ENCODE measurements at places on chromosomes 16 and 17. TPM values are rescaled to one million over a fixed set of nuclear protein-coding genes. Genes with fewer than 3 reads are reported as not detected.

The OR1A1 gene
- total RNA-seq, result not detected

The TMEM100 gene
- not detected for total RNA-seq

The CBX2 gene
- total RNA-seq, result 1.1 TPM

The CLEC16A gene
- total RNA-seq, result 13.8 TPM

The WSCD1 gene
- total RNA-seq, result 0.26 TPM

The OR1F1 gene
- total RNA-seq, result not detected

The EVI2A gene
- total RNA-seq, result not detected

The CHP2 gene
- 0.26 TPM for total RNA-seq

The CASKIN2 gene
- 3.9 TPM for total RNA-seq

The VASN gene
- total RNA-seq, result 10.0 TPM

The KCNJ12 gene
- total RNA-seq, result under 0.01 TPM

The MMP25 gene
- total RNA-seq, result 0.13 TPM

The ACTG1 gene
- total RNA-seq, result 2,981 TPM

The EFNB3 gene
- under 0.01 TPM for total RNA-seq

The SPATA22 gene
- not detected for total RNA-seq

The ZNF23 gene
- total RNA-seq, result 8.1 TPM

The CA7 gene
- total RNA-seq, result not detected

GRCh38 chr17:13735444-13735843 is 133.7 kb upstream of the HS3ST3A1 start:
- DNase-seq, result no peak

GRCh38 chr17:76004750-76005262 is 4.2 kb downstream of the CDK3 start:
- no peak for DNase-seq

GRCh38 chr16:9843424-9844018 is 338.7 kb downstream of the GRIN2A start:
- no peak for DNase-seq

DNA sequence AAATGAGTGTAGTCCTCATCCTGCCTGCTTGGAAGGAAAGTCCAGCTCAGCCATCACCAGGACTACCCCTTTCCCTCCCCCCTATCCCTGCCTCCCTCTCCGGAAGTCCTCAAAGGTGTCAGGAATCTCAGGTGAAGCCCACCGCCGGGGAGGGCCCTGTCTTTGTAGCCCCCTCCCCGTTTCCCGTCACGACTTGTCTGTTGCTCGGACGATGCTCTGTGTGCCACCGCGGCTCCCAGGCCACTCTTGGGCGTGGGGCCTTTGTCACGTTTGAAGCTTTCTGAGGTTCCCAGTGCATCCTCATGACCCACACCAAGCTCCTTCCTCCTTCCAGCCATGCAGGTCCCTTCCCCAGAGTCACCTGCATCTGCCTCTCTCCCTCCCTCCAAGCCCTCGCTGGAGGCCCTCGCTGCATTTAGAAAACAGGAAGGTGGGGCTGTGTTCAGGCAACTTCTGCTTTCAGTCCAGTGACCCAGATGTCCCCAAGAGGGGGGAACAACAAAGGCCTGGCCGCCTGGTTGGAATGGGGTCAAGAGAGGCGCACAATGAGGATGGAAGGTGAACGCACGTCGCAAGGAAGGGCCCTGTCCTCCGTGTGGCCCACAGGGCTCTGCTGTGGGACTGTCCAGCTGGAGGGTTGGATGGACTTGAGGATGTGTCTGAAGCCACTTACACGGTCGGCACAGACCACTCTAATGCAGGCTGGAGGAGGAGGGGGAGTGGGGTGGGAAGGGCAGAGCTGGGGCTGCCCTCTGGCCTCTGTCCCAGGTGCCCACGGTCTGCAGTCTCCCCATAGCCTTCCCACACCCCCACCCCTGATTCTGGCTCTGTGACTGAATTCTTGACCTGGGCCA is 59.9 kb downstream of the OR1D5 start:
- DNase-seq, result no peak

DNA sequence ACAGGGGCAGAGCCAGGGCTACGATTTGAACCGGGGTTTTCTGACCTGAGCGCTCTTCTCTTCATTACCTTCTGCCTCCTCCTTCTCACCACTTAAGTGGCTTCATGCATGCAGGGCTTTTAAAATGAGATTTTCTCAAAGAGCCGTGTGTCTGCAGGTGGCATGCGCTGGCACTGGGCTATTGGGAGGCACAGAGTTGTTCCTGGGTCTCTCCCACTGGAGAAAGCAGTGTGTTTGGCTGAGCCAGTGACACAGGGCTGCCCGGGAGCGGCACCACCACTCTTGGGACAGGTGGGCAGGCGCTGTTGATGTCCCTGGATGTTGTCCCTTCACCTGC is 218.8 kb upstream of the CHMP6 start:
- DNase-seq, result no peak

DNA sequence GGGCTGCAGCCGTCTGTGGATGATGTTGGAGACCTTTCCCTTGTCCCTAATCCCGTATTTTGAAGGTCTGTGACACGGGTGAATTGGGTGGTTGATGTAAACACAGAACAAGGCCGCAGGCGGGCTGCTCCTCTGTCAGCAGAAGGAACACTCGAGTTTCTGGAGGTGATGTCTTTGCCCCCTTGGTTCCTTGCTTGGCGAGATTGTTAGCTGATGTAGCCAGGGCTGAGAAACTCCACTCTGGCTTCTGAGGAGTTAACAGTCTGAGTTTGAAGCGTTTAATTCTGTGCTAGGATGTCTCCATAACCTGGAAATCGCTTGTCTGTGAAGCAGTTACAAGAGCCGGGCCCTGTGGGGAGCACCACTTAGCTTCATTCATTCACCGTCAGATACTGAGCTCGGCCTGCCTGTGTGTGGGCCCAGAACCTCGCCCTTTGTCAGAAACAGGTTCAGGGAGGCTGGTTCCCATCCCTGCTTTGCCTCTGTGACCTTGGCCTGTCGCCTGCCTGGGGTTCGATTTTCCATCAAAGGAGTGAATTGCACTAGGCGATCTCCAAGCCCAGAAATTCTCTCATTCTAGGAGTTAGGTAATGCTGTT is 1.3 kb downstream of the MAPK8IP3 start:
- no peak for DNase-seq

GRCh38 chr16:57781741-57782606 is 20.3 kb downstream of the KIFC3 start:
- DNase-seq, result peak; percentile 35

DNA sequence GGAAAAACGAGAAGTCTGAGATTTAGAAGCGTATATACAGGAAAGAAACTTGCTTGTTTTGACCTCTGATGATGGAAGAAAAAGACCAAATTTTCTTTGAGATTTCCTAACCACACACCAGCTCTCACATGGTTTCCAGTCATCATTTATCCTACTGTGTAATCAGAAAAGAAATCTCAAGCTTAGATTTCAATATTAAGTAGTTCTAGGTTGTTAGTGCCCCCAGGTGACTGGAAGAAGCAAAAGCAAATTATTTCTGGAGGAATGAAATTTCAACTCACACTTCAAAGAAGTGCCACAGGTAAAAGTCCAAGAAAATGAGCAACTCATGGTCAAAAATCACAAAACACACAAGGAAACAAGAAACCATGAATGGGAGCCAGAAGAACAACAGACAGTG is 51.8 kb upstream of the KDM6B start:
- DNase-seq, result peak; percentile 33

- no peak for DNase-seq
Observed at GRCh38 chr16:14438256-14438655, 191.8 kb downstream of the PARN start.

GRCh38 chr17:36935671-36936454 is 1.4 kb upstream of the LHX1 start:
- DNase-seq, result no peak

DNA sequence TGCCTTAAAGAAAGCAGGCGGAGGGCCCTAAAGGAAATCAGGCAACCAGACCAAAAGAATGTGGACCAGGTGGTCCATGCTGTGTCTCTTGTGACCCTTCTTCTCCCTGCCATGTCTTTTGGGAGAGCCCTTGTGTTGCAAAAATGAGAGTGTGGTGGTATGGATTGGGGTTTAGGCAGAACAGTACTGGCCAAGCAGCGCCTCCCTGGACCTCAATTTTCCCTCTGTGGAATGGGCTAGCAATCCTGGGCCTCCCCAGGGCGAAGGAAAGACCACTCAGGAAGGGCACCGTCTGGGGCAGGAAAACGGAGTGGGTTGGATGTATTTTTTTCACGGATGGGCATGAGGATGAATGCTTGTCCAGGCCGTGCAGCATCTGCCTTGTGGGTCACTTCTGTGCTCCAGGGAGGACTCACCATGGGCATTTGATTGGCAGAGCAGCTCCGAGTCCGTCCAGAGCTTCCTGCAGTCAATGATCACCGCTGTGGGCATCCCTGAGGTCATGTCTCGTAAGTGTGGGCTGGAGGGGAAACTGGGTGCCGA is 7.6 kb upstream of the NLRC5 start:
- DNase-seq, result no peak

- DNase-seq, result no peak
Observed at GRCh38 chr16:67188798-67189197, 1.1 kb downstream of the EXOC3L1 start.

DNA sequence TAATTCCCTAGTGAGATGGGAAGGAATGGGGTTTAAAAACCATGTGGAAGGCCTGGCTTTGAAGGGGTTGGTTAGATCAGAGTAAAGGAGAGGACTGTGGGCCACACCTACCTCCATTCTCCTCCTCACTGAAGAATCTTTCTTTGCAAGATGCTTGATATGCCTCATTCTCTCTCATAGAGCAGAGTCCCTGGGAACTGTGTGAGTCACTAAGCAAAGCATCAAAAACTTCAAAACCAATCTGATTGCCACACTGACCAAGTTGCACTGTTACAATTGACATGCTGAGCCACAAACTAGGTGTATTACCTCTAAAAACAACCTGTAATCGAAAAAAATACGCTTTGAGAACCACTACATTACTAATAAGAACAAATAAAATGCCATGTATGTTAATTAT is 2.0 kb downstream of the TUBD1 start:
- peak; percentile 59 for DNase-seq

DNA sequence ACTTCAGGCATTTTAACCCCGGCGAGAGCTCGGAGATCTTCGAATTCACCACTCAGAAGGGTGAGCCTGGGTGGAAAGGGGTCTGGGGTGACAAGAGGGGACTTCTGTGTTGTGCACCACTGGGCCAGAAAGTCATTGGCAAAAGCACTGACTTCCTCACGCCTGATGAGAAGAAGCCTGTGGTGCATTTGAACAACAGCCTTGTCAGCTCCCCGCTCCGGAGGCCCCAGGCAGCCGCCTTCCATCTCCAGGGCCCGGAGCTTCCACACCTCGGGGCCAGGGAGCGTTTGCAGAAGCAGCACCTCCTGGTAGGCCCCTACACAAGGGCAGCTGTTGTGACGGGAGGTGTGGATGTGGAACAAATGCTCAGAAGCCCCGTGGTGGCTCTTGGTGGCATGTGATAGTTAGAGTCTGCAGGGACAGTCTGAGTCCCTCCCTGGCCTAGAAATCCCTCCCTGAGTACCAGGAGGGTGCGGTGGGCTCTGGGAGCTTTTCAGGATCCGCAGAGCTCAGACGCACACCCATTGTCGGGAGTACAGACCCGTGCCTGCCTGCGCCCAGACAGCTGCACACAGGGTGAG is 9.7 kb downstream of the CACNG1 start:
- DNase-seq, result no peak

GRCh38 chr17:27976331-27976730 is 66.1 kb upstream of the NLK start:
- no peak for DNase-seq

DNA sequence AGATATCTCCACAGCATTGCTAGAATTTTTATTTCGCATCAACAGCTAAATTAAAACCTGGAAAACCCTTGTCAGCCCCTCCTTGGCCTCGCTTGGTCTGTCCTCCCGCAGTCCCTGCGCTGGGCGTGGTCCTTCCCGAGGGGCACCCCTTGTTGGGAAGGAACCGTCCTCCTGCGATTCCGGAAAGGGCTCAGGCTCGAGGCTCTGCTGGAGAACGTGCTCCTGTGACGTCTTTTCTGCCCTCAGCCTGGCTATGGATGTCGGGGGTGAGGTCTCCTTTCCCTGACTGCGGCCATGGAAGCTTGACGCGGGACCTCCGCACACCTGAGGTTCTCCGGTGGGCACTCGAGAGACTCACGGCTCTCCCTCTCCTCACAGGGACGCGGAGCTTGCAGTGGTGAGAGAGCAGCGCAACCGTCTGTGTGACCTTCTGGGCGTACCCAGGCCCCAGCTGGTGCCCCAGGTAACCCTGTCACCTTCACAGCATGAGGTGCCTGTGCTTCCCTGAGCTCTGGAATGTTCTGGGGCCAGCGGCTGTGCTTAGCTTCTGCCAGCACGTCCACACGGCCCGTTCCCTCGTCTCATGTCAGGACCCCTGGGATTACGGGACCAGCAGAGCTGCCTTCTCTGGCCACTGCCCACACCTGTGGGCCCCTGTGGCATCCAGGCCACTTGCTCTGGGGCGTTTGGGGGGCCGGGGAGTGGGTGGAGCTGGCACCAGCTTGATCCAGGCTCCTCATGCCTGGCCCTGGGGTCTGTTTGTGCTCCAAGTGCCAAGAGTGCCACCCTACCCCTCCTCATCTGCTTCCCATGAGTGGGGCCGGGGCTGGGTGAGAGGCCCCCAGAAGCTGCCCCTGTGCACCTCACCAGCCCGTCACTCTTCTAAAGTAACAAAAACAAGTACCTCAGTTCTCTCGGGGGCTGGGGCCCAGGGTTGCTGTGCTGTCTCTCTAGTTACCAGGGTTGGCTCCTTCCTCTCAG is 101.5 kb upstream of the ZNF750 start:
- DNase-seq, result no peak

- DNase-seq, result no peak
Observed at GRCh38 chr16:817001-817906, 16.7 kb upstream of the GNG13 start.

- no peak for DNase-seq
Observed at GRCh38 chr17:78692460-78693010, 89.5 kb downstream of the CYTH1 start.

GRCh38 chr17:45722161-45722560 is 62.0 kb upstream of the CRHR1 start:
- no peak for DNase-seq

DNA sequence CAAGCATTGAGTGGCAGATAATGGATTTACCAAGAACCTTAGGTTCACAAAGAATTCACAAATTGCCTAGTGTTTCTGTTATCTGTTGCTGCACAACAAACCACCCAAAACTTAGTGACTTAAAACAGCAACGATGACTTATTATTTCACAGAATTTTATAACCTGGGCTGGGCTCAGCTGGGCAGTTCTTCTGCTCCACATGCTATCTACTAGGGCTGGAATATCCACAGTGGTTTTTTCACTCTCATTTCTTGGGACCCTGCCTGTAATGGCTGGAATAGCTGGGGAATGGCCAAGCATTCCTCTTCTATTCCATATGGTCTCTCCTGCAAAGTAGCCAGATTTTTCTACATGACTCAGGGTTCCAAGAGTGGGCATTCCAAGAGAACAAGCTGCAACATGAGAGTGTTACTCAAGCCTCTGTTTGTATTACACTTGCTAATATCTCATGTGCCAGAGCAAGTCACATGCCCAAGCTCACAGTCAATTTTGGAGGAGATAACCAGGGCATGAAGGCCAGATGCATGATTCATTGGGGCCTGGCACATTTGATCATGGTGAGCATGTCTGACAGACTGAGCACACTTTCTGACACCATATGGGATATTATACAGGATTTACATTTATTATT is 4.9 kb upstream of the PSMD7 start:
- peak; percentile 100 for DNase-seq
